ENCODE measurements at places on chromosomes 12 and 14.

DNA sequence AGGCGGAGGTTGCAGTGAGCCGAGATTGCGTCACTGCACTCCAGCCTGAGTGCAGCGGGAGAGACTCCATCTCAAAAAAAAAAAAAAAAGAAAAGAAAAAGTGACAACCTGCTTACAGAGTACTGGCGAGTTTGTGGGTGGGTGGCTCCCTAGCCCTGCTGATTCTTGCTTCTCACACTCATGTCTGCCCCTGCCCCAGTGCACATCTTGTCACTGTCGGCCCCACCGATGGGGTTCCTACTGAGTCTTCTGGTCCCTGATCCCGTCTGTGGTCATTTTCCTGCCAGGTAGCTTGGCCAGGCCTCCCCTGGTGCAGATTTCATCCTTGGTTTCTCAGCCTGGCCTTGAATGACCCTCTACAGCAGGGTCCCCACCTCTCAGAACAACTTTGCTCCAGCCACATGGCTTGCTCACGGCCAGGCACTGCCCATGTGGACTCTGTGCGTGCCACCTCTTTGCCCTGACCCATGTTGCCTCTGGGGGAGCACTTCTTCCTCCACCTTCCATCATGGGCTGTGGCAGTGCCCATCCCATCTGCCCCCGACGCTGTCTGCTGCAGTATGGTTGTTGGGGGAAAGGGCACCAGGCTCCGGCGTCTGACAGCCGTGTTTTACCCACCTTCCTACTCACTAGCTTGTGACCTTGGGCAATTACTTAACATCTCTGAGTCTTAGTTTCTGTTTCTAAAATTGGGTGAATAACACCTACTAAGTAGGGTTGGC, 2.1 kb upstream of the PTPN6 start:
- DNase-seq: no peak

DNA sequence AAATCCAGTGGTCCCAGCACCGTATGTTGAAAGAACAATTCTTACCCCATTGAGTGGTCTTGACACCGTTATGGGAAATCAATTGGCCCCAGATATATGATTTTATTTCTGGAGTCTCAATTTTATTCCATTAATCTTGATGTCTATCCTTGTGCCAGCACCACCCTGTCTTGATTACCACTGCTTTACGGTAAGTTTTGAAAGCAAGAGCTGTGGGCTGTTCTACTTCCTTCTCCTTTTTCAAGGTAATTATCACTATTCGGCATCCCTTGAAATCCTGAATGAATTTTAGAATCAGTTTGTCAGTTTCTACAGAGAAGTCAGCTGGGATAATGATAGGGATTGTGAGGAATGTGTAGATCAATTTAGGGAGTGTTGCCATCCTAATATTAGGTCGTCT, 160.8 kb upstream of the SFSWAP start:
- no peak for DNase-seq

- DNase-seq: no peak
Measured at GRCh38 chr14:45364565-45365156, 111.7 kb upstream of the MIS18BP1 start.

- no peak for DNase-seq
Measured at GRCh38 chr14:27314231-27314630, 716.4 kb upstream of the NOVA1 start.

GRCh38 chr12:58186401-58186800, 245.0 kb downstream of the ATP23 start:
- DNase-seq: no peak

DNA sequence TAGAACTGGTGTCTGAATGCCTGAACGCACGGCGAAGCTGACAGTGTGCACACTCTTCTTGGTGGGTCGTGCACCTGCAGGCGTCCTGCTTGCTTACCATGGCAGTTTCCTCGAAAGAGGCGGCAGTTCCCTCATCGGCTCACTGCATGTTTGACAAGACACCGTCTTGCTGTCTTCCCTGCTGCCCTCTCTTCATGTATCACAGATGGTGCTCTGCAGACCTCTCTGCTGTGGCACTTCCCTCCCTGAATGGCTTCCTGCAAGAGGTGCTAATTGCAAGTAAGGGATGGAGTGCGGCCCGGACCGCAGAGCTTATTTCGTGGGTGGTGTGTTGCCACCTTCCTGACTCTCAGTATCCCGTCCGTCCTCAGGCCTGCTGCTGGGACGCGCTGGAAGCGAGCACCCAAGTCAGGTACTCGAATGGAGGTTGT, 156.7 kb upstream of the RTL1 start:
- DNase-seq: no peak

- no peak for DNase-seq
Measured at GRCh38 chr14:99527427-99528076, 46.3 kb downstream of the CCNK start.

DNA sequence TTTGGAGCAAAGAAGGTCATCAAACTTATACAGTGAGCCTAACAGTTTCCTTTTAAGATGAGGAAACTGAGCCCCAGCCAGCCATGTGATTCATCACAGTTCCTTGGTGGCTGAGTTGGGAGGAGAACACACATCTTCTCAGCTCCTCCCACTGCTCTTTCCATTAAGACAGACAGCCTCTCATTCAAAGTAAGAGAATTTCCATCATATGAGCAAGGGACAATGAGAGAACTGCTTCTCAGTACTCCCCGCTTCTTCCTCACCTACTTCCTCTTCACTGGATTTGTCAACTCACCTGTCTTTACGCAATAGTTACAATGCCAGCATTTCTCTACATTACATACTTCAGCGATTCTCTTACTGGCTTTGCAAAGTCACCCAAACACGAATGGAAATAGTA, 2.2 kb downstream of the IFNG start:
- no peak for DNase-seq

- no peak for DNase-seq
Measured at GRCh38 chr12:116066381-116067230, 210.9 kb downstream of the MED13L start.

- no peak for DNase-seq
Measured at GRCh38 chr12:10171973-10172728, at the start of gene OLR1. TSS of gene OLR1 (minus strand) at chr12:10172132. CDS start at chr12:10172077, 55 bp downstream.

All from NCI-H1930 (cell line).